ENCODE measurements at places on chromosomes 3 and 15.

DNA sequence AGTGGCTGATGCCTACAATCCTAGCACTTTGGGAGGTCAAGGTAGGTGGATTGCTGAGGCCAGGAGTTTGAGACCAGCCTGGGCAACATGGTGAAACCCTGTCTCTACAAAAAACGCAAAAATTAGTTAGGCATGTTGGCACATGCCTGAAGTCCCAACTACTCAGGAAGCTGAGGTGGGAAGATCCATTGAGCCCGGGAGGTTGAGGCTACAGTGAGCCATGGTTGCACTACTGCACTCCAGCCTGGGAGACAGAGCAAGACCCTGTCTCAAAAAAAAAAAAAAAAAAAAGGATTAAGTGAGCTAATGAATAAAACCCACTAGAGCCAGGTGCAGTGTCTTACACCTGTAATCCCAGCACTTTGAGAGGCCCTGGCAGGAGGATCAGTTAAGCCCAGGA lies 6.7 kb upstream of the SEC11A start:
- no peak for DNase-seq

DNA sequence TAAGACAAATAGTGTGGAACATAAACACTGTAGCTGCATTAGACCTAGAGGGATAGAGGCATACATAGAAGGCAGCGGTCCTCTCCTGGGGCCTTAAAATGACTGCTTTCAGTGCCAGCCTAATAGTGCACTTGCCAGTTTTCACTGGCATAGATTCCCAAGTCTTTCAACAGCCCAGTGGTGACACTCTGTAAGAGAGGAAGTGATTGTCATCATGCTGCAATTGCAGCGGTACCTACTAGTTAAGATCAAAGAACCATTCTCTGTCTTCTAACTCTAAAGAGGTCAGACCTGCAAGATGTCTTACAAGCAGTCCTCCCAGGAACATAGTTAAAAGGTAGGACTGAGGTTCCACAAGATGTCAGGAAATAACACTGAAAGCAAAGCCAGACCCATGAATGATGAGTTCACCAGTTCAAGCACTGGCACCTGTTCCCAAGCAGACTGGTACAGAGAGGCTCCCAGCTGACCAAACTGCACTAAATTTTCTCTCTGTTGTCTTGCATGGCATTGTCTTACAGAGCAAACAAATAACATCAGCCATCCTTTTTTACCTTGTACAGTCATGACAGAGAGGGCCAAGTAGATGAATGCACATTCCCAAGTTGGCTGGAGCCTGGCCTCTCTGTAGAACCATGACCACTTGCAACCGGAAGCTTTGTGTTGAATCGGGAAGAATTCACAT lies 100.5 kb upstream of the SKOR1 start:
- DNase-seq = no peak

GRCh38 chr3:57892423-57892822 lies 115.8 kb upstream of the FLNB start:
- DNase-seq = no peak

GRCh38 chr3:143311096-143311495 lies 191.5 kb downstream of the CHST2 start:
- no peak for DNase-seq

- DNase-seq = no peak
These were observed 21.5 kb upstream of the PEX5L start for GRCh38 chr3:180058238-180058637.

- DNase-seq = no peak
These were observed 287.1 kb downstream of the SOX2 start for GRCh38 chr3:181998828-181999227.

- DNase-seq = no peak
These were observed 32.5 kb downstream of the TCF12 start for GRCh38 chr15:56950979-56951378.

- DNase-seq = peak; percentile 91
These were observed 1.2 kb downstream of the ERC2 start for GRCh38 chr3:56467108-56467507.

- DNase-seq = no peak
These were observed 254.6 kb upstream of the RBMS3 start for GRCh38 chr3:29026286-29026685.

- no peak for DNase-seq
These were observed 175.0 kb downstream of the OPA1 start for GRCh38 chr3:193768070-193768394.

GRCh38 chr3:156483961-156484787 lies 70.7 kb downstream of the SSR3 start:
- DNase-seq = no peak

GRCh38 chr3:134374791-134375581 lies 739 bp upstream of the AMOTL2 start:
- DNase-seq = no peak

GRCh38 chr15:38680775-38681174 lies 116.2 kb upstream of the RASGRP1 start:
- no peak for DNase-seq

- DNase-seq = no peak
These were observed 6.3 kb downstream of the FRMD5 start for GRCh38 chr15:44188795-44189194.

DNA sequence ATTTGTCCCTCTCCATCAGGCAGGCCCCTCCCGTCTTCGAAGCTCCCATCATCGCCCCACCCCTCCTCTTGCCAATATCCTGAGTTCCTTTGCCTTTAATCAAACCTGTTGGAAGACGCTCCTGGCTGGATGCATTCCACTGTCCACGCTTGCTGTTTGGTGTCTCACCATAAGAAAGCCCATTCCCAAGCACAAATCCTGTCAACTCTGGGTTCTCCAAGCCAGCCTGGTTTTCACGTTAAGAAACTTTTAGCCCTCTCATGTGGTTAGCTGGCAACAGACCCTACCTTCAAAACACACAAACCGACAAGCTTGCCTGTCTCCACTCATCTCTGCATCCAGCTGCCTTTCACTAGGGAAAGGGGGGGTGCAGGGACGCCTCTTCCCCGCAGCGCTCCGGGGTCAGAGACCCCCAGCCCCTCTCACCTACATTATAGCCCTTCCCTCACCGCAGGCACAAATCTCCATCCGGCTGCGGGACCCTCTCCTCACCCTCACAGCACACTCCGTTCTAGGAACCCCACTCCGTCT lies 1.1 kb downstream of the GORASP1 start:
- DNase-seq = no peak

- no peak for DNase-seq
These were observed 68.3 kb upstream of the TBC1D5 start for GRCh38 chr3:17810759-17811158.

DNA sequence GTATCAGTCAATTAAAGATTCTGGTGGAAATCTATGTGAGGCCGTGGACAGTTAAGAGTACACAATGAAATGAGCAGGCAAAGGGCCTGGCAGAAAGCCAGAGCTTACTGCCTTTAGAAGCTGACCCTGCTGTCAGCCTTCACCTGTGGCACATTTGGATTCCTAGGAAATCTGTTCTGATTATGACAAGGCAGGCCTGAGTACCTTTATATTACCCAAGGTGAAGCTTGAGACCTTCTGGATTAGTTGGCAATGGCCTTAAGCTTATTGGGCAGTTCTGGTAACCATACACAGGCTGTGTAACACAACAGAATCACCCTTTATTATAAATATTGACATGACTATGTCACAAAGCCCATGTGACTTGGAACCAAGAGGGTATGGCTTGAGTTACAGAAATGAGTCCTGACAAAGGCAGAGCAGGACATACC lies 43.2 kb downstream of the NBEAL2 start:
- no peak for DNase-seq

GRCh38 chr3:14440531-14441239 lies 38.3 kb downstream of the SLC6A6 start:
- DNase-seq = peak; percentile 66

DNA sequence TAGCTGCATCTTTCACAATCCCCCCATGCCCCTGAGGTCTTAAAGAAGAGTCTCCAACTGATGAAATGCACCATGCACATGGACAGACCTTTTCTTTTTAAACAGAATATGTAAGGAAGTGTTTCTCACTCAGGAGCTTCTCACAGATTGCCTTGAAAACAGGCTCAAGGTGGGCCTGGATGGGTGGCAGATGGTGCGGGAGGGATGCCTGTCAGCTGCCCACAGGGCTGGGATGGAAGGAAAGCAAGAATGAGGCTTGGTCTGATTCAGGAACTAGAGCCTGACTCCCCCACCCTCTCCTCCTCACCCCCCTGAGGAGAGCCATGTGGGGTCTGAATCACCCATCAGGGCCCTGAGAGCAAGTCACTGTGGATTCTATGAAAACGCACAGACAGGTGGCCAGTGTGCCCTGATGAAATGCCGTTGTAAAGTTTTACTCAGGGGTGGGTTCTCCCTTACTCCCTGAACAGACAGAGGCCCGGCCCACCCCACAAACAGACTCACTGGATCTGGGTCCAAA lies 67.2 kb downstream of the UMPS start:
- DNase-seq = no peak

DNA sequence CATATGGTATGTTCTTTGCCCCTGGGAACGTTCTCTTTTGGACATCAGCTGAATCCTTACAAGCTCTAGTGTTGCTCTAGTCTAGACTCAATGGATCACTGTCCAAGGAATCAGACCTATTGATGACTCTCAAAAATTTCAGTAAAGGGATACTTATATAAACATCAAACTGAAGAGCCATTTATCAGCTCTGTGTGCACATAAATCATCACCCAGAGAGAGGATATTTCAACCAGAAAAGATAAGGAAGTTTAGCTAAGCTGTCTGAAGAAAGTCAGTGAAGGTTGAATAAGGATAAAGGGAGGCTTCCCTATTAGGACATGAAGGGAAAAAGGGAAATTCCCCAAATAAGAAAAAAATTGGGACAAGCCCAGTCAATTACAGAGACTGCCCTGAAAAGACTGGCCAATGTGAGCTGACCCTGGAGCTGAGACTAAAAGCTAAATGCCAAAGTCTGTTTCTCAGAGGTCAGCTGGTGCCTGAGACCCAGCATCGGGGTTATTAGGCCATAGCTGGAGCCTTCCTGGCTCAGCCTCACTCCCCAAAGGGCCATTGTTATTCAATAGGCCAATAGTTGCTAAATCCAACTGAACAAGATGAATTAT lies 424.1 kb upstream of the THBS1 start:
- DNase-seq = no peak

DNA sequence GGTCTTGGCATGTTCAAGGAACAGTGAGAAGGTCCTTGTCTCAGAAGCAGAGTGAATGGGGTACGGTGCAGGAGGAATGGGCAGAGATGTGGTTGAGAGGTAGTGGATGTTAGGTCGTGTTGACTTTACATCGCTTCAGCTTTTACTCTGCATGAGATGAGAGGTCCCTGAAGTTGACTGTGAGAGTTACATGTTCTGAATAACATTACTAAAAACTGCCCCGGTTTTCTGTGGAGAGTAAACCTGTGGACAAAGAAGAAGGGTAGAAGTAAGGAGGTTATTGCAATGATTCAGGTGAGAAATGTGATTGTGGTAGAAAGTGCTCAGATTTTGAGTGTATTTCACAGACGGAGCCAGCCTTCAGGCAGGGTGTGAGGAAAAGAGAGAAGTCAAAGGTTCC lies 105.6 kb downstream of the ARNT2 start:
- DNase-seq = no peak

DNA sequence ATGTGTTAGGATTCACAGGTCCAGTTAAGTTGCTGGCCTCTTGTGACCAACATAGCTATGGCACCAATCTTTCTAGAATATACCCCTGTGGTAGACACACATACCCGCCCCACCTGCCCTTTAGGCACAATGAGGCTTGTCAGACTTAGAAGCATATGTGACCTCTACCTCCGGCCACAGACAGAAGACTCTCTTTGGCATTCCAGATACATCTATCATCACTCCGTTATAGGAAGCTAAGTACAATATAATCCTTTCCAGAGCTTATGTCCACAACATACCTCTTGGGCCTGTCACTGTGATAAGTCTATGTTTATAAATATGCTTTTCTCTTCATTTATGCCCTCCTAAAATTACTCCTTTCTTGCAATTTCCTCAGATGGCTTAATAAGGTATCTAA lies 39.8 kb downstream of the CD47 start:
- DNase-seq = no peak

- DNase-seq = no peak
These were observed 392.5 kb upstream of the ATP11B start for GRCh38 chr3:182400838-182401237.

- DNase-seq = no peak
These were observed 13.8 kb upstream of the PLA2G4D start for GRCh38 chr15:42108189-42108588.

DNA sequence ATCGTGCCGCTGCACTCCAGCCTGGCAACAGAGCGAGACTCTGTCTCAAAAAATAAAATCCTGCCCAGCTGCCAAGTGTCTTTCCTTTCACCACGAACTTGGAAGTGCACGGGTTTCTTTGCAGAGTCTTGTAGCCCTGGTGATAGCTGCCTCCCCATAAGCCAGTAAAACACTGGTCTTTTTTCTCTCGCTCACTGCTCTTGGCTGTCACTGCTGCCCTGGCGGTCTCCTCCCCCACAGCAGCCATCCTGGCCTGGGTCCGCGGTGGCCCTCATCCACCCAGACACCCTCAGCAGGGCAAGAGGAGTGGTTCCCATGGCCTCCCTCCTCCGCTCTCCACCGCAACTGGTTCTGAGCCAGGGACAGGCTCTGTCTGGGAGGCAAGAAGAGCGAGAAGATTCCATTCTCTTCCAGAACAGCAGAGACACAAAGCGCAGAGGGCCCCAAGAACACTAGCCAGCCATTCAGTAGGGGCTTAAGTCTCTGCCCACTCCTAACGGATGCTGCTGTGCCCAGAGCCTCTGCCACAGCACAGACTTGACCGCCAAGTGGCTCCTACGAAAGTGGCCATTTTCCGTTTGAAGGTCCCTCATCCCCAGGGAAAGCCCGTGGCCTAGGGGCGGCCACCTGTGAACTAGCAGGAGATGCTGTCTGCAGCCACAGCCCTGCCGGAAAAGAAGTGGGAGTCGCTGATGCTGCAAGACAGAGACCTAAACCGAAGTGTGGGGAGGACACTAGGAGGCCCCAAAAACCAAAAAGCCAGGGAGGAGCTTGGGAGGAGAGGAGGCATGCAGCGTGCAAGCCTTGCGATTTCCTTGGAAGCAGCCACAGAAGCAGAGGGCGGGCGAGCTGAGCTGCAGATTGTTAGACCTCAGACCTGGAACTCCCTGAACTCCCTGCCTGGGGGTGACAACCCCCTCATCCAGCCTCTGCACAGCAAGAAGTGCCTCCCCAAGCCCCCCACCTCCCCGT lies 44.1 kb downstream of the KLHL25 start:
- DNase-seq = peak; percentile 33

Data from D341Med (cell line).